ENCODE measurements at places on chromosomes 5 and 9.

DNA sequence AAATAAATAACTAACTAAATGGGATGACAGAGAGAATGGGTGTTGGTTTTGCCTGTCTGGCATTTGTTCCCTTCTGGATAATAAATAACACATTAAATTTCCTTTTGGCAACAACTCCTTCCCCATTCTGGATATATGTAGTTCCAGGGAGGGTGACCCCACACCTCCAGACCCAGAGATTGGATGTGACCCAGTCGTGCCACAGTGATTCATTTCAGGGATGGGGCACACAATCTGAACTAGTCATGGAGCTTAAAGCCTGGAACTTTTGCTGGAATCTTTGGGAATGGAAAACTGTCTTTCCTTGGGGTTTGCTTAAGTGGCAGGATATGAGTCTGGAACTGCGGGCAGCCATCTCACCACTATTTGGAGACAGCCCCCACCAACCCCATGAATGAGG, 11.3 kb downstream of the KLF9 start:
- DNase-seq: no peak

- DNase-seq: no peak
Observed at GRCh38 chr5:71864730-71865601, 145.9 kb downstream of the CARTPT start.

GRCh38 chr5:143481697-143482531, 78.4 kb upstream of the NR3C1 start:
- DNase-seq: no peak

GRCh38 chr9:74006935-74007334, 490.2 kb upstream of the RORB start:
- DNase-seq: no peak

- DNase-seq: no peak
Observed at GRCh38 chr5:153511622-153512021, 21.2 kb downstream of the GRIA1 start.

GRCh38 chr5:114332925-114333324, 28.9 kb upstream of the KCNN2 start:
- no peak for DNase-seq

DNA sequence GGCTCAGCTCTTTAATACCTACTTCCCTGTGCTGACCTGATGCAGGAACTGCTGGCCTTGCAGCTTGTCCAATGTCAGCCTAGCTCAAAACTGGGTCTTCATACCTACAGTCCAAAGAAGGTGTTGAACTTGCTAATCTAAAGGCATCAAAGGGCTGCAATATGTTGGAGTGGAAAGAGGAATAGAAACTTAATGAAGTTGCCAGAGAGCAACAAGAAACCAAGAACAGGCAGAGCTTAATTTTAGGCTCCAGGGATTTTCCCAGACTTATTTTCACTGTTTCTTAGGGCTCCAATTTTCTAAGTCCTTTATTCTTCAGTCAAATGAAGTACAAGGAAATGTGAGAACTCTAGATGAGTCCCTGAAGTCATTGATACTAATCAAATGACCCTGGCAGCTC, 17.6 kb upstream of the ERCC6L2 start:
- DNase-seq: no peak

- no peak for DNase-seq
Observed at GRCh38 chr5:2887481-2888348, 136.2 kb upstream of the IRX2 start.

- DNase-seq: no peak
Observed at GRCh38 chr9:81083067-81083466, 606.3 kb downstream of the TLE1 start.

DNA sequence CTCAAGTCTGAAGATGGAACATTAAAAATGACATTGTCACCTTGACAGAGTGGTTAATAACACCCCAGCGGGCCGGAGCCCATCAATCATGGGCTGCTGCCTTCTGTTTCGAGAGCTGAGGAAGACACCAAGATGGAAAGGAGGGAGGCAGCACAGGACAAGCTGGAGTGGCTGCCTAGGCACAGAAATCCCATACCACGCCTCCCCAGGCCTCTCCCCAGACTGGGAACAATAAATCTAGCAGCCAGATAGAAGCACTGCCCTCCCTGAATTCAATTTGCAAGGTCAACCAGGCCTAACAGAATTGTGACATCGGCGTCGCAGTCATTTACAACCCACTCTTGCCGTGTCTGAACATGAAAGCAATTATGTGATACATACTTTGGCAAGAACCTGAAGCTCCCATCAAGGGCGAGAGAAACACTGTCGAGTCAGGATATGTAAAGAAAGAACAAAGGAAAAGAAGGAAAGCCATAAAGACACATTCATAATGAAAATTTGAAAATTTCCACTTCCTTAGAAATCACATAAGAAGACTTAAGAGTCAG, 35.4 kb upstream of the ZNF354A start:
- DNase-seq: no peak

- DNase-seq: no peak
Observed at GRCh38 chr9:127613583-127613954, 1.5 kb downstream of the STXBP1 start.

DNA sequence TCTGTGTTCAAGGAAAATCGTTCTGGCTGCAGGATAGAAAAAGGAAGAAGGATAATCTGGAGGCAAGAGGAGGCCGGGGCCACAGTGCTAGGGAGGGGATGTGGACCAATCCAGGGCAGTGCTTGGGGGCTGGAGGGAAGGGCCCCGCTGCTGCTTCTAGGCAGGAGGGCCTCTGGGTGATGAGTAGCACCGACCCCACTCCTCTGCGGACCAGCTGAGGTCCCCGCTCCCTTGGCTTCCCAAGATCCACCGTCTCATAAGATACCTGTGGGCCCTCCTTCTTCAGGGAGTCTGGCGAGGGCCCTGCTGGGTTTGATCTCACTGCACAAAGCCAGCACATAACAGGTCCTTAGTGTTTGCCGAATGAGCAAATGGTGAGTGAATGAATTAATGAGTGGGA, 93.5 kb upstream of the MVB12B start:
- no peak for DNase-seq
